ENCODE measurements at places on chromosomes 3 and 15. TPM values are rescaled to one million over a fixed set of nuclear protein-coding genes. Genes with fewer than 3 reads are reported as not detected.

DNA sequence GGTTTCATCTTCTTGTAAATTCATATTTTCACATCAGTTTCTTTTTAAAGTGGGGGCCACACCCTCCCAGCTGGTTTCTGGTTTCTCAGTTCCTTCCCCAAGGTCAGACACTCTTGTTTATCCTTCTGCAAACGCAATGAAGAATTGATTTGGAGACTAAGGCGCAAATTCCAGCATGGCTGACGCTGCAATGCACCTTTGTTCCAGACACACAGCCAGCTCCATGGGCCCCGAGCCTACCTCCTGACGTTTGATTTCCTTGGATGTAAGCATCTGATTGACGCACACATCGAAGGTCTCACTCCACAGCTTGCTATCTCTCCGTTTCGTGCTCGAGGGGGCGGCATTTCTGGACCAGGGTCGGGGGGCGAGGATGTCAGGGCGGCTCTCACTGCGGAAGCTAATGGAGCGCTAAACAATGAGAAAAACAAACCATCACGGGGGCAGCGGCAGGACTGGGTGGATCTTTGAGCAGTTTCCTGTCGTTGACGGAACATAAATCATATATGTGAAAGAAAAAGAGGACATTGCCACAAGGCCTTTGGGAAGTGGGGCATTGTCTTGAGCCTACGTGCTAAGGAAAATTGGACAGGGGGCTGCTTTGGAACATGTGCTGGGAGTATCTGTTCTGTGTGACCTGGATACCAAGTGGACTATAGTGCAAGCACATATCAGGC is 46.9 kb downstream of the ARHGEF3 start:
- DNase-seq = no peak

GRCh38 chr3:38609386-38610111 is 39.9 kb downstream of the SCN5A start:
- DNase-seq = no peak

GRCh38 chr3:55637906-55638638 is 151.0 kb upstream of the WNT5A start:
- DNase-seq = no peak

DNA sequence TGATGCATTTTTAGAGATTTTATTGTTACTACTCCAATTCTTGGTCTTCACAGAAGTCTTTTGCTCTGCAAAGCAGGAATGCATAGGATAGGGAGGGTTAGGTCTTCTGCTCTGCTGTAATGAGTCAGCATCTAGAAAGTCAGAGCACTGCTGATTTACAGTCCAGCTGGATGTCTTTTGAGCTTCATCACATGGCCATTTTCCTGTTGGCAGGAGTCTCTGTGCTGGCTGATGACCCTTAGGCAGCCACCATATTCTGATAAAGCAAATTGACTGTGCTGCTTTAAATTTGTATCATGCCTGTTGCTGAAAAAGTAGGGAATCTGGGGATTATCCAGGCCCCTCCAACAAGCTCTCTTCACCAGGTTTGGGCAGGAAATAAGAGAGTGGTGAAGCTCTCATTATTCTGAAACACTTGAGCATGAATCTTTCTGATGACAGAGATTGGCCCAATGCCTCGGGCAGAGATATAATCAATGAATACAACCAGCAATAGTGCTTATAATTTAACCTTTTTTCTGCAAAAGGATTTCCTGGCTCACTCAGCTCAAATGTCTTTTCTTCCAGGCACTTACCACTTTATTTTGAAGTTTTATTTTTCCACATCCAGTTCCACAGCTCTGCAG is 9.7 kb upstream of the CRBN start:
- DNase-seq = no peak

DNA sequence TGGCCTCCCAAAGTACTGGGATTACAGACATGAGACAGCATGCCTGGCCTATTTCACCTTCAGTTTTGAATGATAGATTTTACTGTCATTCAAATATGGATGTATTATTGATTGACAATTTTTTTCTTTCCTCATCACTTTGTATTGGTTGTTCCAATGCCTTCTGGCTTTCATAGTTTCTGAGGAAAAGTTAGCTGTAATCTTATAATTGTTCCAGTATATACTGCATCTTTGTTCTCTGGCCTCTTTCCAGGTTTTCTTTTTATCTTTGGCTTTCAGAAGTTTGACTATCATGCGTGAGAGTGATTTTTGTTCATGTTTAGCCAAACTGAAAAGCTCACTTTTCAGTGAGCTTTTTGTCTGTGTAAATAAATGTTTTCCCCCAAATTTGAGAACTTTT is 157.1 kb downstream of the RSRC1 start:
- DNase-seq = no peak

GRCh38 chr3:4633078-4634004 is 140.2 kb downstream of the ITPR1 start:
- DNase-seq = no peak

- DNase-seq = peak; percentile 46
Measured at GRCh38 chr3:192188218-192188835, 539.0 kb downstream of the FGF12 start.

DNA sequence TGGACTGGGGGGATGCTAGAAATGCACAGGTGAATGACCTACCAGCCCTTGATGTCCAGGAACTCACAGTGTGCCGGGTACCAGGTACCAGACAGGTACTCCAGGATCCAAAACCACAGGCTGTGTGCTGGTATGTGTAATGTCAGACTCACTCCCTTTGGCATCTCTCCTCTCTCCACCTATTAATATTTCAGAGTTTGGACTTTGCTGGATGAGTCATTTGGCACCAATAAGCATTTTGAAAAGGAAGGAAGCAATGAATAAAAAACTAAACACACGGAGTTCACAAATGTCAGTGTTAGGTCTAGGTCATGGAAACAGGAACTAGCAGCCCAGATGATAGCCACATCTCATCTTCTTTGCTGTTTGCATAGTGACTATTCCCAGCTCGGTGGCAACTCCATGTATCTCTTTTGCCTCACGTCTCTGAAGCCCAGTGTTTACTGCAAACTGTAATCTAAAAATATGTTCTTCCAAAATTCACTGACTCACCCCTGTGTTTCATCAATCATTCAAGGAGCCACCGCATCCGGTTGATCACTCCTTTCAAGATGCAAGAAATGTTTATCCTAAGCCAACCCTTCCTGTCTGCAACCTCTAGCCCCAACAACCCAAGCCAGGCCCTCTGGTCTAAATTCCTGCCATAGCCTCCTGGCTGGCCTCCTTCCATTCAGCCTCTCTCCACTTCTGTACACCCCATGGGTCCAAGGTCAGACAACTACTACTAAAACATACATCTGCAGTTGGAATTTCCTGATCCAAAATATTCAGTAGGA is 8.4 kb downstream of the ITGB5 start:
- DNase-seq = no peak

DNA sequence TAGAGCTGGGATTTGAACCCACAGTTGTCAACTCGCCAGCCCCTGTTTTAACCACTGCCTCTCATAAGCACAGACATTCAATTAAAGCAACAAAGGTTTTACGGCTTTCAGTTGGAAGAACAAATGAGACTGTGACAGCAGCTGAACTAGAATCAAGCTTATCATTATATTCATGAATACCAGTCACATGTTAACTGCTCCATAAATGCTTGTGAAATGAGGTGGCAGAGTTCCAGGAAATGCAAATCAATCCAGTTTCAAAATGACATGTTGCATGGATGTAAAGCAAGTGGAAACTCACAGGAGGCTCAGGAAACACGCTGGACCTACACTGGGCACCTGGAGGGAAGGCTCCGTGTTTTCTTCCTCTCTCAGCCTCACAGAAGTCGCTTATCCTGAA is 3.9 kb downstream of the GP5 start:
- DNase-seq = no peak

- DNase-seq = peak; percentile 80
Measured at GRCh38 chr3:30768703-30769550, 125.5 kb downstream of the GADL1 start.

- peak; percentile 41 for DNase-seq
Measured at GRCh38 chr15:100338971-100339444, 2.8 kb downstream of the ADAMTS17 start.

DNA sequence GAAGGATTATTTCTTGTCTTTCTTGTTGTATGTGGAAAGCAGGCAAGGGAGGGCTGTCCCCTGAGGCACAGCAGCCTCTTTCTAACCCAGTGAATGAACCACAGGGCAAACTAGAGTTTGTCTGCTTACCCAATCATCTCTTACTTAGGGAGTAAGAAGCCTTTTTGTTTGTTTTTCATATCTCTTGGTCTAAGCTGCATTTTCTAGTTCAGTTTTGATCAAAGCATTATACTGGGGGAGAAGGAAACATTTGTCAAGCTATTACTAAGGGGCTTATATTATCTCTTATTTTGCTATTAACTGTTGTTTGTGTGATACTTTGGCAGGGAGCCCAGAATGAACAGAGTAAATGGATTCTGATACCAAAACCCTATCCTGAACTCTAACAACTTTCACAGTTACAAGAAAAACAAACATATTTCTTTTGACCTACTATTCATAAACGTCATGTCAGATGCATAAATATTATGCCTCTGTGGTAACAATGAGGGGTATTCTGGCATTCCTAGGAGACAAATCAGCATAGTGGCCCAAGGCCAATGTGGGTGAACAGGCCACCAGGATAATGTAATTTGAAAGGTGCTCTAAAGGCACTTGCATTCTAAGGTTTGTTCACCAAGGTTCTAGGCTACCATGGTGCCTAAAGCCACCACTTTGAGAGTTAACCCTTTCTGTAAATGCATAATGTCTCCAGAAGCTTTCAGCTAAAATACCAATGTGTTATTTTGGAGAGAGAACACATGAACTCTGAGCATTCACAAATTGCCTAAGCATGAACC is 271.6 kb upstream of the ZPLD1 start:
- DNase-seq = no peak

DNA sequence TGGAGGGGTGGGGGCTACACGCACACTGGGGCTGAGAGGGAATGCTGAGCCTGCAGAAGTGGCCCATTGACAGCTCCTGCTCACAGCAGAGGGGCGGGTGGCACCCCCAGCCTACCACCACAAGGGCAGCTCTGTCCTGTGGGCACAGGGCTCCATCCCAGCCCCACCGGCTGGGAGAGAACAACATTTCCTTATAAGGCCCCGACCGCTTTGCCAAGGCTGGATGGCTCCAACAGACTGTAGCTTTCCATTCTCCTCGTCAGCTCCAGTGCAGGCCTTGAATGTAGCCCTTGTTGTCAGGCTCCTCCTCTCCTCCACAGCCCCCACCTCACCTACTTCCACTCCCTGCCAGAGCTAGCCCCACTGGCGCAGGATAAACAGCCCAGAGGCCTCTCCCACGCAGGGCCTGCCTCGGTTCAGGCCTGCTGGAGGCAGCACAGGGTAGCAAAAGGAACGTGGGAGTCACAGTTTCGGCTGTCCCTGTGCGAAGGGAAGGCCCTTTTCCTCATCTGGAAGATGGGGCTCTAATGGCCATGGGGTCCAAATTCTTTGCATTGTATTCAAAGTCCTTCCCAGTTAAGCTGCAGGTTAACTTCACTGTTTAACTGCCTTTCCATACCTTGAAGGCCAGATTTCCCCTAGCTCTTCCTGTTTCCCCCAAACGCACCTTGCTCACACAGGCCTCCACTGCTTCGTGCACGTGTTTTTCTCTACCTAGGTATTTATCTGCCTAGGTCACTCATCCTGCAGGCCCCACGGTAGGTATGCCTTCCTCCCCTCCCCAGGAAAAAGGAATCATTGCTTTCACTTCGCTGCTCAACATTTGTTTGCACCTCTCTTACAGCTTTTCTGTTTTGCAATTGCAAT is 101.6 kb upstream of the LPP start:
- DNase-seq = peak; percentile 45

GRCh38 chr3:49663831-49664230 is 10.3 kb upstream of the APEH start:
- no peak for DNase-seq

GRCh38 chr15:97963779-97964178 is 3.3 kb downstream of the ARRDC4 start:
- no peak for DNase-seq

DNA sequence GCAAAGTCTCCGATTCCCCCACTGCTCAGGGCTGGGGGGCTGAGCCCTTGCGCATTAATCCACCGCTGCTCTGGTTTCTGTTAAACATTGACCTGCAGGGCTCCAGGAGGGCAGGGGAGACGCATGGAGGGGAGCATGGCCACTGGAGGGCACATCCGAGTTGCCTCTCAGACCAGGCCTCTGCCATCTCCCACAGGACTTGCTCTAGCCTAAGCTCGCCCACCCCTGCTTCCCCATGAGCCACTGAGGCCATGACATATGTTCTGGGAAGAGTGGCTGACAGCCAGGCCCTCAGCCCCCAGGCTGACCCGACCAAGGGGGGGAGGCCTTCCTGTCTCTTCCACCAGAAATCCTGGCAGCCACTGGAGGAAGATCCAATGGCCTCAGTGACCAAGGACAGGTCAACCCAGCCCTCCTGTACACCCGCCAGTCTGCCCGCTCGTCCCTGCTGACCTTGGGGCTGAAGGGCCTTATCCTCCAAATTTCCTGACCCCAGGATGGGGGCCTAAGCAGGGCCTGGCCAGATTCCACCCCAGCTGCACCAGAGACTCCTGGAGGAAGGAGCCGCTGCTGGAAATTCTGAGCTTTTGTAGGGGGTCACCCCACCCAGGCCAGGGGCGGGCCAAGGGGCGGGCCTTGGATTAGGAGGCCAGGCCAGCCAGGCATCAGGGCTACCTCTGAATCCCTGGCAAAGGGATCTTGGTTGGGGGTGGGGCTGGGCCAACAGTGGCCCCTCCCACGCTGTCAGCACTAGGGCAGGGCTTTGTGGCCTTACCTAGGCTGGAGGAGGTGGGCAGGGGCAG is at the start of gene HYAL1:
Gene HYAL1, minus strand, starts transcription at position 562 of the 803 bp plus-strand sequence. CDS start 618 bp downstream, outside the sequence.
- no peak for DNase-seq

- no peak for DNase-seq
Measured at GRCh38 chr15:36527235-36528162, 51.9 kb upstream of the CDIN1 start.

- DNase-seq = no peak
Measured at GRCh38 chr3:118740722-118741290, 293.8 kb downstream of the IGSF11 start.

DNA sequence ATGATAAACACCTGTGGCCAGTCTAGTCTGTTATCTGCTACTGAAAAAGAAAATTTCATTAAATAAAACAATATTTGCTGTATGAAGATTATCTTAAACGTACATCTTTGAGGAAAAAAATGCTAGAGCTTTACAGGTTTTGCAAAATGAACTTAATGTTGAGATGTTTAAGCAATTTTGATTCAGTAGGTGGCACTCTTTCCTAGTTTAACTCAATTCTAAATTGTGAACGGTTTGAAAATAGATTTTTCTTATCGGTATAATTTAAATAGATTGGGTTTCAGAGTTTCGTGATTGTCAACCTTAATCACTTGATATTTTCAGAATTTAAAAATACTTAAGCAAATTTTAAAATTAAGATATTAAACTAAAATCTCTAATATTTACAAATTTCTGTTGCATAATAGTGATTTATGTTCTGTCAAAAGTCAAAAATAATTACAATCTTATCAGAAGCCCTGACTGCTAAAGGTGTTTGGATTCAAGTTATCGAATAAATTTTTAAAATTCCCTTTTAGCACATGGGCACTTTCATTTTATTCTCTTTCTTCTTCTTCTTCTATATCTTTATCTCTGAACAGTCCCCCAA is 7.0 kb upstream of the RNF111 start:
- DNase-seq = no peak

RABL3 gene
- total RNA-seq = 16.5 TPM

OXTR gene
- 7.9 TPM for total RNA-seq

NCK1 gene
- 33.0 TPM for total RNA-seq

TTLL13 gene
- total RNA-seq = 0.19 TPM

KLHL40 gene
- total RNA-seq = not detected

DCLK3 gene
- 0.07 TPM for total RNA-seq

CTXN2 gene
- 0.18 TPM for total RNA-seq

ZSCAN29 gene
- total RNA-seq = 62.6 TPM

ST6GAL1 gene
- total RNA-seq = 35.1 TPM

BBX gene
- total RNA-seq = 51.6 TPM

RYK gene
- 57.4 TPM for total RNA-seq

CHST2 gene
- total RNA-seq = 4.5 TPM

OR5H14 gene
- not detected for total RNA-seq

ZNF80 gene
- not detected for total RNA-seq

CYP1A2 gene
- total RNA-seq = not detected
